ENCODE measurements at places on chromosomes 1 and 21.
A peak's percentile ranks its signal among the peaks of the same experiment; 100 is the strongest.

- no peak for DNase-seq
These were observed 42.6 kb upstream of the PIGV start for GRCh38 chr1:26745191-26745590.

GRCh38 chr1:188371295-188371806, 1542.6 kb downstream of the PLA2G4A start:
- DNase-seq: no peak

DNA sequence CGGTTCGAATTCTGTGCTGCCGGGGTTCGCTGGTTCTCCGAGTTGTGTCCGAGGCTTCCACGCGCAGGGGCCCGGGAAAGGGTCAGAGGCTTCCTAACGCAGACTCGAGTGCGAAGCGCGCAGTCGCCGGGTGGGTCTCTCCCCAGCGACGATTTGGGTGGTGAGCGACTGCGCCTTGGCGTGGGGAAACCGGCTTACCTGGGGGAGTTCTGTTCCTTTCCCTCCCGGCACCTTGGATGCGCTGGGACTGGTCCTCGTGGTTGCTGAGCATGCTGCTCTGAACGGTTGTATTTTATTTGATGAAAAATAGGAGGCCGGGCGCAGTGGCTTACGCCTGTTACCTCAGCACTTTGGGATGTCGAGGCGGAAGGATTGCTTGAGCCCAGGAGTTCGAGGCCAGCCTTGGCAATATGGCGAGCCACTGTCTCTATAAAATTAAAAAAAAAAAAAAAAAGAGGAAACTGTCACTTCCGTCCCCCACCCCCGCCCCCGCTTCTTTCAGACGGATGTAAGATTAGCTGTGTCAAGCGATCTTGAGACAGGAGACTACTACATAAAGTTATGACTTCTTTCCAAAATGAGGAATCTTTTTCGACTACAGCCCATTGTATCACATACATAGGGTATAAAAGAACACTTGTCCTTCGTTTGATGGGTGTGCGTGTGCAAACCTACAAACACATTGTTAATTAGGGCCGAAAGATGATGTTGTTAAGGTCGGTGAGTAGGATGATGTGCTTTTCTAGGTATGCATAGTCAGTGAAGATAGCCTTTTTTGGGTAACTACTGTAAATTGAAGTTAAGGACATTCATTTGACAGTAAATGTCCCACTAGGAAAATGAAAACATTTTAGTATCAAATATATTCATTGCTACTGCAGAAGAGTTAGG, at the start of gene CCDC18:
Gene CCDC18, plus strand, starts transcription at position 2 of the 891 bp plus-strand sequence. CDS start 2,638 bp downstream, outside the sequence.
- DNase-seq: peak; percentile 6

DNA sequence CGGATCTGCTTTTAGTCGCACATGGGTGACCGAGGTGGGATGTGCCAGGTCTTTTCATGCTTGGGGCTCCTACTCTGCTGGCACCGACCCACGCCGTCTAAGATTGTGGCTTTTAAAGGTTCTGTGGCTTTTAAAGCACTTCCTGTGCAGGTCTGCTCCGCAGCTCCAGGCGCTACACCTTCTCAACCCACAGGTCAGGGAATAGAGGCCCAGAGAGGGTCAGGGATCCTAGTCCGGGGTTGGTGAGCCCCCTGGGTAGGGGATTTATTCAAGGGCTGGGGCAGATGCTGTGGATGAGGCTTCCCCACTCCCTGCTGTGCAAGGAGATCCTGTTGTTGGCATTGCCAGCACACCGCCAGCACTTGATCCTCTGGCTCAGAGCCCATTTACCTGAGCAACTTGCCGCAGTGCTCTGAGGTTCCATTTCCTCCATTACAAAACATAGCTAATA, 212.8 kb upstream of the RAB4A start:
- DNase-seq: no peak

DNA sequence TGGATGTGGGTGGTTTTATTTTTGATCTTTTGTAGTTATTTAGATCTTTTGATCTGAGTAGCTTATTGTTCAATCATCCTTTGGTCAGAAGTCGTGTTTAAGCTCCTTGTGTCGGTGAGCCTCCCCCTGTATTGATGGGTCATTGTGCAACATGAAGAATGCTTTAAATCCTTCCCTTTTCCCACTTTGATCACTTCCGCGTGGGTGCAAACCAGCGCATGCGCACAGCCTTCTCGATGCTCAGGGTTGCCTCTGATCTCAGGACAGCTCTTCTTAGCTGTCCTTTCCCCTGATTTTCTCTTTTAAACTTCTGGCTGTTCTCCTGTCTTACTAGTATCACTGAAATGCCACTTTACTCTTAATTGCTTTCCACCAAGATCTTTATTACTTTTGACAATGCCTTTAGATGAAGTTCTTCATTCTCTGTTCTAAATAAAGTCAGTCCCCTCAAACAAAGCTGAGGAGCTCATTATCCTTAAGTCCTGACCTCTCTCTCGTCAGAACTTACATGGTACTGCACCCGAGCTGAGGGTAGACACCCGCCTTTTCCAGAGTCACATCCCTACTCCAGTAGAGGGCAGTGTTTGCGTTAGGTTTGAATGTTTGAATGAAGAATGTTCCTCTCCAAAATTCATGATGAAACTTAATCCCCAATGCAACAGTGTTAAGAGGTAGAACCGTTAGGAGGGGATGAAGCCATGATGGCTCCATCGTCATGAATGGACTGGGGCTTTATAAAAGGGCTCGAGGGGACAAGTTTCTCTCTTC, 547.9 kb upstream of the TMPRSS15 start:
- DNase-seq: no peak

DNA sequence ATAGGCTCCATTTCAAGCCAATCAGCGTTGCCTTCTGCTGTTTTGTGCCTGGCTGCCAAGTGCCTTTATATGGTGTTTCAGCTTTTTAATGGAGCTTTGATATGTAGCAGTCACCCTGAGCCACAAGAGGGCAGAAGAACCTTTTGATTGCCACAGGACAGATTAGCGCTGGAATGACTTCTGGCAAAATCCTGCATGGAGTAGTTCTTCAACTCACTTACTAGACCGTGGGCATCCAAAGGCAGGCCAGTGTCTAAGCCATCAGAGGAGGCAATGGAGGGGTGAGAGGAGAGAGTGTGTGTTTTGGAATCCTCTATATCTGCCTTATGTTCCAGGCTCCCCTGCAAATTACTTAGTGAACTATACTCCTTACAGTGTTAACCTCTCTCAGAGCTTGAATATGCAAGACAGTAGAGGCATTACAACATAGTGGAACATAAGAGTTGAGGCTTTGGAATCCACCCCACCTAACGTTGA, 56.2 kb downstream of the ST3GAL3 start:
- DNase-seq: peak; percentile 2

GRCh38 chr1:212045981-212046380, 10.4 kb downstream of the DTL start:
- DNase-seq: no peak

DNA sequence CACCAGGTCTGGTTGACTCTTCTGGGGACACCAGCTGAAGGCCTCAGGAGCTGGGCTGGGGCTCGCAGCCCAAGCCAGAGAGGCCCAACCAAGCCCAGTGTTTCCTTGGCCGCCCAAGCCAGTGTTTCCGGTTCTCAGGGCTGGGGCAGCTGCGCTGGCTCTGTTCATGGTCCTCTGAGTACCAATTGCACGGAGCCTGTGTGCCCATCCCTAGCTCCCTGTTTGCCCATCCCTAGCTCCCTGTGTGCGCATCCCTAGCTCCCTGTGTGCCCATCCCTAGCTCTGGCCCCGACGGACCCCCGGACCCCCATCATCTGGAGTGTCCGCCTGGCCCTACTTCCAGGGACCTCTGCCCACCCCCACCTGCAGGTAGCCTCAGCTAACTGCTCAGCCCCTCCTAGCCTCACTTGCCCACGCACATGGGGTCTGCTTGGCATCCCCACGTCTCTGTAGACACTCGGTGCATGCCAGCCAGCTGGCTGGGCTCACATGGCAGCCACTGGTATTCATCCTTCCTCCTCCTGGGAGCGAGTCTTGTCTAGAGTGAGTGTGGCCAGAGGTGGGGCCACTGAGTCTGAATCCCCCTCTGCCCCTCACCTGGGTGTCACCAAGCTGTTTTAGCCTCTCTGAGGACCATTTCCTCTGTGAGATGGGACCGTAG, 64.0 kb downstream of the WNT9A start:
- no peak for DNase-seq

- no peak for DNase-seq
These were observed 89.9 kb downstream of the IER5 start for GRCh38 chr1:181178241-181178879.

DNA sequence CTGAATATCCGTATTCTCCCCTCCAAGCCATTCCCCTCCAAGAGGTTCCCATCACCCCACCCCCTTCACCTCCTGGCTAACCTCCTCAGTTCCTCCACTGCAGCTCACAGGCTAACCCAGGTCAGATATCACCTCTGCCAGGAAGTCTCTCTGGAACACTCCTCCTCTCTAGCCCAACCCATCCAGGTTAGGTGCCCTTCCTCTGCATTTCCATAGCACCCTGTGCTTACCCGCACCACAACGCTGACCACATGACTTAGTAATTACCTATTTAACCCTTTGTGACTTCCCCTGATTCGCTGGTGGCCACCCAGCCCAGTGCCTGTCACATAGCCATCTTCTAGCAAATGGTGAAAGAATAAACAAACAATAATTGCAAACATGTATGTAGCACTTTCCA, 49.5 kb upstream of the IFFO2 start:
- no peak for DNase-seq

DNA sequence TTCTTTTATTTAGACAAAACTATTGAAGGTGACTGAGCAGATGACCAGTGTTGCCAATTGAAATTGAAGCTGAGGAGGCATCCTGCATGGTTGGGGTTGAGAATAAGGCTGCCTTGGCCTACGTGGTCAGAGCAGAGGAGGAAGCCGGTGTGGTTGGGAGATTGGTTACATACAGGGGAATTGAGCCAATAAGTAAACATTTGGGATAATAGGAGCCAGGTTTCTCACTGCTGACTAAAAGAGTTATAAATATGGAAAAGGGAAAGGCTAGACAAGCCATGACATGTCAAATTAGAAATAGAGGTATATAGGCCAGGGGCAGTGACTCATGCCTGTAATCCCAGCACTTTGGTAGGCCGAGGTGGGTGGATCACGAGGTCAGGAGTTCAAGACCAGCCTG, 15.8 kb downstream of the SNX7 start:
- DNase-seq: no peak

- DNase-seq: no peak
These were observed 18.7 kb downstream of the WNT2B start for GRCh38 chr1:112527266-112528010.

GRCh38 chr1:54502342-54502741, 45.7 kb upstream of the ACOT11 start:
- no peak for DNase-seq

- no peak for DNase-seq
These were observed 39.2 kb downstream of the CDK18 start for GRCh38 chr1:205543351-205544301.

GRCh38 chr1:90580176-90580575, 136.9 kb downstream of the BARHL2 start:
- DNase-seq: no peak

- no peak for DNase-seq
These were observed 4.4 kb downstream of the SELENON start for GRCh38 chr1:25804244-25804963.

DNA sequence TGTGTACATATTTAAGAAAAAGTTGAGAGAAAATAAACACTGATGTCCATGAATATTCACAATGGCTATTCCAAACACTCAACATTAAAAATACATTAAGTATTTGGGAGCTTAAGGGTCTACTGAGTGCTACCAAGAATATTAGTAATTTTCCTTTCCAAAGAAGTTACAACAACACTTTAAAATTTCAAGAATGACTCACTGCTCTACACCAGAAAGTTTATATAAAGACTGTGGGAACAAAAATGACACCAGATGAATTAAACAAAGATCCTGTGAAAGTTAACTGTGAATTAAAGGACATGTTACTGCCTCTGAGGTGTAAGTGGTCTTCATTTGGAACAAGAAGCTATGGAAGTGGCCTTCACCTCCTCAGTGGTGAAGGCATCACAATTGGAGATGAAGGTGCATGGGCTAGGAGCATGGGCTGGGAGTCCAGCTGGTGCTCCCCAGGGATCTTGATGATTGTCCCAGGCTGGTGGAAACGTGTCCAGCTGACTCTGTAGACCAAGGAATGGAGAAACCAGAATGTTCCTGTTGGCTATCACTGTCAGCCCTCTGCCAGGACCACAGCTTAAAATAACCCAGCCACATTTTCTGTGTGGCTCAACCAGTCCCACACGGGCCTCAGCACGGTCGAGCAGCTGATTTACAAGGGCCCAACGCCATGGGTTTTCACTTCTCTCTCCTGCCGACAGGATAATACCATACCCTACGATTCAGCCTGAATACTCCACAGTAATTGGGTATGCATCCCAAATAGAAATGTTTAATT, 28.8 kb downstream of the TAF5L start:
- no peak for DNase-seq

GRCh38 chr1:39450956-39451606, 40.4 kb upstream of the BMP8A start:
- DNase-seq: no peak

- DNase-seq: no peak
These were observed 862 bp upstream of the SGIP1 start for GRCh38 chr1:66532798-66533783.

DNA sequence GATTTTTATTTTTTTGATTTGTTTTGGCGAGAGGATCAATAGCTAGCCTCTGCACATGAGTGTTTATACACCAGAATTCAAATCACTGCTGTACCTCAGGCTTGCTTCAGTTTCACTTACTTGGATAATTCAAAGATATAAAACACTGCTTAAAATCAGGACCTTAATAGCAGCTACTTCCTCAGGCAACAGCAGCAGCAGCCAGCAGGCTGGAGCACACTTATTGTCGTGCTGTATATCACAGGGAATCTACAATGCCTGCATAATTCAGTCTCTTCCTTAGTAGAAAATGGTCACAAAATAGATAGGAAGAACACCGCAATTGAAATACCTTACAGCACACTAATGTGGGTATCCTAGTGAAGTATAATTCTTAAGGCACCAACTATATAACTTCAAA, 497.3 kb downstream of the NEGR1 start:
- no peak for DNase-seq

DNA sequence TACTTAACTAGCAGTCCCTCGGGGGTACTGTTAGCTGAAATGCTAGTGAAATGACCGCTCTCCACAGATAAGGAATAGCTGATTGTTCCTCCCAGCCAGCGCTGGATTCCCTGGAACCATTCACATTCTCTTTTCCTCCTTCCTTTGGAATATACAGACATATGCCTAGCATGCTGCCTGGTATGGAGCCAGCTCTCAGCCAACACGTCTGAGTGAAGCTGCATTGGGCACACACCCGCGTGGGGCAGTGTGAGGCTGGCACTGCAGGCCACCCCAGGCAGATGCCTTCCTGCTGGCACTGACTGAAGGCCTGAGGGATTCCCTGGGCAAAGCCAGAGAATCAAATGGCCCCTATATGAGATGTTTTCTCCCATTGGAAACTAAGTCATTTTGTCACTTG, 66.7 kb downstream of the TLR5 start:
- no peak for DNase-seq

GRCh38 chr1:87549738-87550137, 221.1 kb downstream of the LMO4 start:
- no peak for DNase-seq

- DNase-seq: no peak
These were observed 133.4 kb upstream of the FGGY start for GRCh38 chr1:59163268-59164092.
